ENCODE measurements at places on chromosomes 6 and 20.
A peak's percentile ranks its signal among the peaks of the same experiment; 100 is the strongest.

DNA sequence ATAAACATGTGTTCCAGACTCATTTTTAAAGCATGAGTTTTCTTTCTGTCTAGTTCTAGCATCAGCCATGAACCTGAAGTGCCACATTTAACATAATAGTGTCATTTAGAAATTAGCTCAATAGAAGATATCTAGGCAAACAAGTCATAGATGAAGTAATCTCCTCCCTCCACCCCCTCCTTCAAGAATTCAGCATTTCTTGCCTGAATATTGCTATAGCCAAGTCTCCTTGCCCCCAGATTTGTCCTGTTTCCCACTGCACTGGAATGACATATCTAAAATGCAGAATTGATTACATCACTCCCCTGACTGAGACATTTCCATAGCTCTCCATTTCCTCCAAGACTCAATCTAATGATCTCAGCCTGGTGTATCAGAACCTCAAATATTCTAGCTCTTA is 134.9 kb upstream of the BACH2 start:
- DNase-seq, result no peak

- no peak for DNase-seq
These were observed 24.2 kb downstream of the CGA start for GRCh38 chr6:87070741-87071140.

GRCh38 chr6:132382630-132383175 is 18.6 kb downstream of the MOXD1 start:
- no peak for DNase-seq

- DNase-seq, result no peak
These were observed 103.7 kb upstream of the SALL4 start for GRCh38 chr20:51906049-51906448.

DNA sequence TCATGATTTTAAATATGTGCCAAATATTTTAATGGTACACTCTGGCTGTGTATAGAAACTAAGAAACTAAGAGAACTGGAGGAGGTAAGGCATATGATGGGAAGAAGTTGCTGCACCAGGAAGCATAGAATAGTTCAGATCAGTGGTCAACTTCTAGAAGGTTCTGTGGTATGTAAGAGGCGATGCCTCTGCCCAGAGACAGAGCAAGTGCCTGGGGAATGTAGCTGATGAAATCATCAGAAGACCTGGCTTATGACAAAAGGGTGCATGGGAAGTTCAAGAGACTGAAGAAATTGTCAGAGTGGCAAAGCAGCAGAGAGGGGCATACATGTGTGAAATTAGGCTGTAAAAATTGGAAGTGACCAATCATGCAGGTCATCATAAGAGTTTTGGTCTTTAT is 580.8 kb downstream of the BMP2 start:
- no peak for DNase-seq

GRCh38 chr6:107727096-107727757 is 96.9 kb downstream of the SCML4 start:
- DNase-seq, result no peak

- DNase-seq, result no peak
These were observed 79.4 kb downstream of the BMP6 start for GRCh38 chr6:7805078-7805849.

GRCh38 chr6:139483079-139483478 is 108.6 kb upstream of the CITED2 start:
- no peak for DNase-seq

DNA sequence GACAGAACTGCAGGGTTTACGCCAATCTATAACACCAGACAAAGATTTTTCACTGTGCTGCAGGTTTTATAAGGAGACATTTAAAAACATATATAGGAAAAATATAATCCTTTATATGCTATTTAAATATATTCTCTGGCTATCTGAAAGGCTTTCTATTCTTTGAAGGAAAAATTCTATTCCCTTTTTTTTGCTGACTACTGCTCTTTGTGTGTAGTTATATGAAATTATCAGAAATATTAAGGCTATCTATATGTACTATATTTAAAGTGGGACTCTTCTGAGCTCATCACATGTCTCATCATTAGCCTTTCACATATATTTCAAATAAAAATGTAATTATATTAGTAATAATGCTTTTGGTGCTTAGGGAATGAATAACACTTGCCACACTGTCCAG is 930.7 kb downstream of the EYS start:
- no peak for DNase-seq

DNA sequence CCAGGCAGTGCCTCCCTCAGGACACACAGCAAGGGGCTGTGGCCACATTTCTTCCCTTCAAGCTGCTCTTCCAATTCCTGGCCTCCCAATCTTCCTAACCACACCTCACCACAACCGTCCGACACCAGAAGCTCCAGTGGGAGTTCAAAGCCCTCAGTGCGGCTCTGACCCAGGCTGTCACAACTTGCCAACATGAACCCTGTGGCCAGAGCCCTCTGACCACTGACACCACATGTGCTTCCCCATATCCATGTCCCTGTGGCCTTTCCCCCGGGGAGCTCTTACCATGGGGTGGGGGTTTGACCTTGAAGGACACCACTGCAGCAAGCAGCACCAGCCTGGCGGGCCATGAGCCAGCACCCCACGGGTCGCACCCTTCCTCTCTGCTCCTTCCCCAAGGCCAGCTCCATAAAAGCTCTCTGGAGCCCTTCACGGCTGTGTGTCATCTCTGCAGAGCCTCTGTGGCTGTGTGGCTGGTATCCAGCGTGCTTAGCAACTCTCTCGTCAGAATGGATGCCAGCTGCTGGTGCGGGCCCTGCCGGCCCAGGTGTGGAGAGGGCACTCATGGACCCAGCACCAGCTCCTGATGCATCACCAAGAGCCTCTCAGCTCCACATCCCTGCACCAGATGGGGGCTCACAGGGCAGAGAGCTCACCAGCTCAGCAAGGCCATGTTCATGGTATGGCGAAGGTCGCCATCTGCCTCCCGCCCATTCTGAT is 106.1 kb downstream of the PSMB1 start:
- DNase-seq, result no peak

GRCh38 chr6:157203764-157204163 is 119.6 kb downstream of the TMEM242 start:
- no peak for DNase-seq

GRCh38 chr6:20657274-20657800 is 123.1 kb downstream of the CDKAL1 start:
- no peak for DNase-seq

DNA sequence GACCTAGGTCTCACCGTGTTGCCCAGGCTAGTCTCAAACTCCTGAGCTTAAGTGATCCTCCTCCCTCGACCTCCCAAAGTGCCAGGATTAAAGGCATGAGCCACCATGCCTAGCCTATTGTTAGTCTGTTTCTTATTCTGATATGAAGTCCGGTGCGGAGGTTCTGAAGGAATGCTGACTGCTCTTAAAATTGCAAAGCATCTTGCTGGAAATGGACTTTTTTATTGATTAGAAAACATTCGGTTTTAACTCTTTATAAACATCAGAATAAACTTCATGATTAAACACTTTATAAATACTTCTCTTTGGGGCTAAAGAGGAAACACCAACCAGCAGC is 3.2 kb downstream of the TNFAIP3 start:
- no peak for DNase-seq

DNA sequence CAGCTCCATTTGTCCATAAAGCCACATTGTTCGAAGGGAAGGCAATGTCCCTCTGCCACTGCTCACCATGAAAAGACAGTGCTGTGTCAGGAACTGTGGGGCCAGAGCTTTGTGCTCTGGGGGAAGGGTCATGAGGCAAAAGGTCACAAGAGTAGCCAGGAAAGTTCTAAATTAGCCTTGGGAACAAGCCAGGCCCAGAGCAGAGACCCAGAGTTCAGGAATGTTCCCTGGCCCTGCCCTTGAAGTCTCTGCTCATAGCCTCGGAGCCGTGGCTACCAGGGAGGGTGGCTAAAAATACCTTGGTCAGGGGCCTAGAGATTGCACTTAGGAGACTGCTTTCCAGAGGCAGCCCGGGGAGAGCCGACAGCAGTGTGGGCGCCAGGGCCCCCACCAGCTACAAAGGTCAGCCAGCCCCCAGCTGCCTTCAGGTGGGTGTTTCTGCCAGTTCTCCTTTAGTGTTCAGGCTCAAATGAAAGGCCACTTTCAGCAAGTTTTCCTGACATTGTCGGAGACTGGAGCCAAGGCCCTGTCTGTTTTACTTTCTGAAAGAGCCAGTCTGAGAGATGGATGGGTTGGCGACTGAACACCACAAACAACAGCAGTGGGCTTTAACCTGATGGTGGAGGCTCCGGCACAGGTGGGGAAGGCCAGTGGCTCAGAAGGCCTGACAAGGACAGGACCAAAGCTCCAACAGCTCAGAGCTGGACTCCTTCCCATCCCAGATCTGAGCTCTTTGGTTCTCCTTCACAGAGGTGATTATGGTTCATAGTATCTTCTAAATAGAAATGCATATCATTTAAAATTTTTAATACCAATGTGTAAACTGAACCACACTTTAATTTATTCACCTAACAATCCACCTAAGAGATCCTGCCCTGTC is 76.2 kb downstream of the CDH26 start:
- no peak for DNase-seq

DNA sequence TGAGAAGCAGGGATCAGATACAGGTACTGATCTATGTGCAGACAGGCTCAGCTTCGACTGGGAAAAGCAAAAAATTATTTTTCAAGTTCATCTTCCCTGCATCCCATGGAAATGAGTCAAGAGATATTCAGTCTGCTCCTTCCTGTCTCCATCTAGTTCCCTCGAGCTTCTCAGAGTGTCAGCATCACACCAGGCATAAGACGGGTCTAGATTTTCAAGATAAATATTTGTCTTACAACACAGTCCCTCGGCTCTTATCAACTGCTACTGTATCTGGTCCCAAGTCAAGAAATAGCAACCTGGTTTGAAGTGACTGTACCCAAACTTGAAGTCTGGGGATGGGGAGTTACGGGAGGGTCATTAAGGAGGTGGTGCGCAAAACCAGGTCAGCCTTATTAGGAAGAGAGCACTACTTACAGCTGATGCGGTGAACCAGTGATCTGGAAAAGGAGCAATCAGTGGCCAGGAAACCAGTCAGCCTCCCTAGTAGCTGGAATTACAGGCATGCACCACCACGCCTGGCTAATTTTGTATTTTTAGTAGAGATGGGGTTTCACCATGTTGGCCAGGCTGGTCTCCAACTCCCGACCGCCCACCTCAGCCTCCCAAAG is 29.7 kb downstream of the ZMYND8 start:
- no peak for DNase-seq

DNA sequence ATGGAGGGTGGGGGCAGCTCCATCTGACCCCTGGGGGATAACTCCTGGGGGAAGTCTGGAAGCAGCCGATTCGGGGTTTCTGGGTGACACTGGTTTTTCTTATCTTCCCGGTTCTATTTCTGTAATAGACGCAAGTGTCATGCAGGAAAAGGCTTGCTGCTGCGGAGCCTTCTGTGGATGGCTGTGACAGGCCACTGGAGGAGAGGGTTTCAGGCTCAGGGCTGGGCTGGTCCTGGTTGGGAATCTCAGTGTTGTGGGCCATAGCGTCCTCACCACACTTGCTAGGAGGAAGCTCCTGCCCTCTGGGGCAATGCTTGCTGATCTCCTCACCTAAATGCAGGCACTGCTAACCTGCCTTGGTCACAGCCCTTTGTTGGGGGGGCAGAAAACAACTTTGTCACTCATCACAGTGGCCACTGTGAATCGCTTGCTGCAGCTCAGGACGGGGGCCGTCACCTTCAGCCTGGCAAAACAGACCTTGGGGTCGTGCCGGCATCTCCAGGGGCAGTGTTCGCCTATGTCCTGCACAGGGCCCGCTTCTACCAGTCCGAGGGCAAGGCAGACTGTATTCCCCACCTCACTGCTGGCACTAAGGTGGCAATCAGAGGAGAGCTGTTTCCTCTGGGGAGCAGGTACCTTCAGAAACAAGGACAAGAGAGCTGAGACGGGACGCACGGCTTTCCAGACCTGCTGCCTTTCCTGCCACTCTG is 4.4 kb upstream of the TUBB1 start:
- DNase-seq, result peak; percentile 32

GRCh38 chr6:108897371-108897770 is 49.1 kb downstream of the ARMC2 start:
- DNase-seq, result peak; percentile 50

- DNase-seq, result no peak
These were observed 105.0 kb upstream of the MAP3K7 start for GRCh38 chr6:90691823-90692222.

DNA sequence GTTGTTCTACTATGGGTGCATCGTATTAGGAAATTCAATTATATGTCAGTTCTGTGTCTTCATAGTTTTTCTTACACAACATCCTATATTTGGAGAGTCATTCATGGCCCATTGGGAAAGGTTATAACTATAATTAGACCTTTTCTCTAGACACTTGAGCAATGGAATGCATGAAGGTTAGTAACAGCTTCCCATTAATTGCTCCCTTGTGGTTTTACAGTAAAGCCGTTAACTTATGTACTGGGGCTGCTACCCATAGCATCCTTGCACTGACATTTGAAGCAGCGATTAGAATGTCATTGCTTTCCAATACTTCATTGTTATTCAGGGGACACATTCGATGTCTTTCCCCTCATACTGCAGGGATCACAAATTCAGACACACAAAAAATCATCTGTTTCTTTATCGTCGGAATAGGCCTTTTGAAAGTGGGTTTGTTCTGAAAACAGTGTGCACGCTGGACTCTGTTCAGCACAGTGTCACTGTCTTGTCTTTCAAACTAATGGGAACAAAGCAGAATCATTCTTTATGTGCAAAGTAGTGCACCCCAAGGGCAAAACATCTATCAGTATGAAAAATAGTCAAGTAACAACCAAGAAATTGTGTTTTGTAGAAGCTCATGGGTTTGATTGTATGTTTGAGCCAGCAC is 634.3 kb upstream of the MAP3K7 start:
- DNase-seq, result no peak

DNA sequence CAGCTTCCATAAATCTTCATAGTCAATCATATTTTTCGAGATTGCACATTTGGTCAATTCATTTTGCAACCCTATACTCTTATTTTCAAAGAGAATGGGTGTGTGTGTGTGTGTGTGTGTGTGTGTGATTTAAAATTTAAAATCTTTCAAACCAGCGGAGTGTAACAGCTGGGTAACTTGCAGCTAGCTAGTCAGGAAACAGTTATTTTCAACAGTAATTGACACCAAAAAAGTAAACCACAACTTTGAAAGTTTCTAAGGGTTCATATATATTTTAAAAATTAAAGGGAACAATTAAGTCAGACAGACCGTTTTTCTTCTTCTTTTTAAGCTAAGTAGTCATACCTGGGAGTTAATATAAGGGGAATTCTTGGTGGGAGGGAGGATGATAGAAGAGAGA is 57.0 kb downstream of the PRR18 start:
- no peak for DNase-seq

DNA sequence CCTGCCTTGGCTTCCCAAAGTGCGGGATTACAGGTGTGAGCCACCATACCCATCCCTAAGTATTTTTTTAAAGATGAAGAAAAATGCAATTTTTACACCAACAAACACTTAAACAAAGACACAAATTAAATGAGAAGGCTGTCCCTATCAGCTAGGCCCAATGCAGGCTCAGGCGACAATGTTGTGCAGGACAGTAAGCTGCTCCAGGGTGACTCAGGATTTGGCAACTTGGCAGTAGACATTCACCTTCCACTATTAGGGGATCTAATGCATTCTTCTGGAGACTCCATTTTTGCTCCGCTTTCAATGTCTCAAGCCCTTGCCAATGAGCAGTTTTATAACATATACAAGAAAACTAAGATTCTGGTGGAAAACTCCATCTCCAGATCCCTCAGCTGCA is 19.7 kb downstream of the NDRG3 start:
- DNase-seq, result no peak

- DNase-seq, result no peak
These were observed 213.8 kb upstream of the CST7 start for GRCh38 chr20:24735263-24735662.
